DMS153 (cell line): ENCODE measurements at places on chromosomes 2 and 18.

GRCh38 chr2:42792583-42793333 is at the start of gene HAAO:
HAAO (minus strand) TSS chr2:42792583; CDS start chr2:42792536, 47 bp downstream.
- DNase-seq, result no peak

DNA sequence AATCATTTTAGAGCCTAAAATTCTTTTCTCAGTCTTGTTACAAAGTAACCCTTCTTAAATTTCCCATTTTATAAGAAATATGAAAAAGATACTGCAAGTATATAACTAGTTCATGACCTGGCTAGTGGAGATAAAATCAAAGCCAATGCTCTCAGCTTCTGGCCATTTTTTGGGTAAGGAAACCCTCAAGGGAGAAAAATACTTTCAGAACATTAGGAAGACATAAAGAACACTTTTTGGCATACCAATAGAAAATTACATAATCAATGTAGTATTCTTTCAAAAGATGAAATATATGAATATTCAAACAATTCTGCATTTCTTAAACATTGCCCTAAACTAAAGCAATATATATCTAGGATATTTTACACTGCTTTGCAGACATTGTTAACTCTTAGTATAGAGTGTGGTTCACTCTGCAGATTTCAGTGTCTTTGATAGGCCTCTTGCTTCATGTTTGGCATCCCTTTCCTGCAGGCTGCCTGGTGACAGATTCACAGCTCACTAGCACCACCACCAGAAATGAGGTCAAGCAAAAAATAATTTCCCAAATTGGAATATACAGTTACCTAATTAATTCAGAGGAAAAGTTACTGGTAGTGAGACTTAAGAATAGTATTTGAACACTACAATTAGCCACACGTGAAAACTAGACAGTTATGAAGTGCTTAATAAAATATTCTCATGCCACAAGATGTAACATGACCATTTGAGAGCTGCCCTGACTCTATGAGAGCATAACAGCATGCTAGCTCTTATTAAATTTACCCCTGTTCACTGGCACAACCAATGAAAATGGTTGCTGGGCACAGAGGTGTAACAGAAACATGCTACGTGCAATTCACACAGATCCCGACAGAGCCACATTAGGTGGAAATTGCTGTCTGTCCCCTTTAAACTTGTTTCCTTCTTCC is 36.0 kb downstream of the PAIP2B start:
- no peak for DNase-seq

GRCh38 chr2:157900203-157900602 is 24.1 kb upstream of the ACVR1 start:
- DNase-seq, result no peak

GRCh38 chr2:53701221-53701620 is 66.4 kb upstream of the CHAC2 start:
- no peak for DNase-seq

GRCh38 chr2:98515250-98515991 is 70.8 kb downstream of the INPP4A start:
- DNase-seq, result no peak

DNA sequence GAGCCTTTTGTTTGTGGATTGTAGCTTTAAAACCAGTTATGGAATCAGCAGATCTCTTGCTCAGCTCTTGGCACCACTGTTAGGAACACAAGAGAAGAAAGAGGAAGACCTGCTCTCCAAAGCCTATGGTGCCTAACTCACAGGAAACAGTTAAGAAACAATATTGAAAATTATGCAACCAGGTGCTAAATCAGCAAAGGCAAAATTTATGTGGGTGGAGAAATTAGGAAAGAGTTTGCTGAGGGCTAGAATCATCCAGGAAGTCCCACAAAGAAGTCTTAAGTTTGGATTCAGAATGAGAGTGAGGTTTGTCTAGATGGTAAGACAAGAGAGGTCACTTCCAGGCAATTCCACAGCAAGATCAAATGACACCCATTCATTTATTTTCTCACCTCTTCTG is 49.4 kb downstream of the AOX1 start:
- no peak for DNase-seq

GRCh38 chr2:217398860-217399259 is 539.0 kb upstream of the TNP1 start:
- no peak for DNase-seq

DNA sequence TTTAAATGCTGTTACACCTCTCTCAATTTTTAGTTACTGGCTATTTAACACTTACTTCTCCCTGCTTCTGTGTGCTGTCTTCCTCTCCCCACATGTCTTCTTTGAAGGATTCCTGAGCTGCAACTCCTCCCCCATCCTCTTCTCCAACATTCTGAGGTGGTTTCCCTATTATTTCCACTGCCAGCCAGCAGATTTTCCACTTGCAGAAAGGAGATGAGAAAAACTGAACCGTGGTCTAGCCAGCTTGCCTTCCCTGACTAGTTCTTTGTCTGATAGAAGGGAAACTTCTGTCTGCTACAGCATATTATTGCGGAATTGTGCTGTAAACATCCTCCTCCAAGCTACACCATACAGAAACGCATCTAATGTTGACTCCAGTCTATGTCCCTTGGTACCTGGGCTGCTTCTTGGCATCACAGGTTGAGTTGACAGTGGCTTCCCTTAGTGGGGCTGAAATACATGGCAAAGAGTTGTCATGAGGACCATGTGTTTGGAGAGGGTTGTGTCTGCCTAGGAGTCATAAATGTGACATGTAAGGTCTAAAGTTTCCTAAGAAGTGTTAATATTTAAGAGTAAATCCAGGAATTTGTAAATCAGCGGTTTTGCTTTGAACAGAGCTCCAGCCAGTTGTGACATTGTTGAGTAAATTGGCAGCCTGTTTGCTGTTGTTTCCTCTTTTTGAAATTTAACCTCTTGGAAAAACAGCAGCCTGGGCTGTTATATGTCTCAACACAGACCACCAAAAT is 68.3 kb upstream of the RND3 start:
- no peak for DNase-seq

GRCh38 chr2:457262-457661 is 169.4 kb upstream of the ALKAL2 start:
- DNase-seq, result no peak

DNA sequence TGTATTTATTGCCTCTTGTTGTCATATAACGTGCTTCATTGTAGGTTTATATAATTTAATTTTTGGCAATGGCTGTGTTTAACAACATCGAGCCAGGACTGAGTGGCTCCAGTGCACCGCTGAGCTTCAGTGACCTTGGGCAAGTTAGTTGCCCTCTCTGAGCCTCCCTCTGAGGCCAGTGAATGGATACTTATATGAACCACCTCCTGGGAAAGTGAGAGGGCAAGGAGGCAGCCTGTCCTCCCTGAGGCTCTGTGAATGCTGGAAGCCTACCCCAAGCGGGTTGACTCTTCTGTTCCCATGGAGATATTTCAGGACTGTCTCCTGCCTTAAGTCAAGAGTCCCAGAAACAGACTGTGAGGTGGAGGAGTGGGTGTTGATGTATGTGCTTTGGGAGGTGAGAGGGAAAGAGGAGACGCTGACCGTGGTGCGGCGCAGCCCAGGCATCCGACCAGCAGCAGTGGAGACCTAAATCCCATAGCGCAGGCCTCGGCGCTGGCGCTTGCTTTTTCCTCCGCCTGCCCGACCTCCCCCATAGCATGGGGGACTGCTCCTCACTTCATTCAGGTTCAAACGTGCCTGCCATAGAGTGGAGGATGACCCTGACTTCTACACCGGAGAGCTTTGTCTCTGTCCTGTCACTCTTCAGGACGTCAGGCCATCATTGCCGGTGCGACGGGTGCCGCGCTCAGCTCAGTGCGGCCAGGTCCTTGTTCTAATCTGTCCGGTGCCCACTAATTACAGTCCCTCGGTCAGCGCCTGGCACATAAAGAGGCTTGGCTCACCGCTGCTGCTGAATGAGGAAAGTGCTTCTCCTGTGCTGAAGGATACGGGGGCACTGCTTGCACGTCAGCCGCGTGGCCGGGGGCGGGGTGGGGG is 167.3 kb upstream of the HS6ST1 start:
- no peak for DNase-seq

- no peak for DNase-seq
Measured at GRCh38 chr2:8000870-8001269, 681.0 kb upstream of the ID2 start.

GRCh38 chr2:220445429-220446105 is 818.1 kb downstream of the SLC4A3 start:
- no peak for DNase-seq

DNA sequence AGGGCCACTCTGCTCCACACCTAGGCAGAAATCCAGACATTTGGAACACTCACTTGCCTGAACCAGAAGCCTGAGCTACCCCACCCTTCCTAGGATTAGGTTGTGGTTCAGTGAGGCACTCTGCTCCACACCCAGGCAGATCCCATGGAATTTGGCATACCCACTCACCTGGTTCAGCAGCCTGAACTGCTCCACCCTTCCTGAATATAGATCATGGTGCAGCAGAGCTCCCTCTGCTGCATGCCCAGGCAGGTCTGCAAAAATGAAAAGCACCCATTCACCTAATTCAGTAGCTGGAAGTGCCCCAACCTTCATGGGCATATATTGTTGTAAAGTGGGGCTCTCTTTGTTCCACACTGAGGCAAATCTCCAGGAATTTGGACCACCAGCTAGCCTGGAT is 185.1 kb upstream of the CNTNAP5 start:
- DNase-seq, result no peak

GRCh38 chr2:85560812-85561279 is 447 bp downstream of the GGCX start:
- no peak for DNase-seq

DNA sequence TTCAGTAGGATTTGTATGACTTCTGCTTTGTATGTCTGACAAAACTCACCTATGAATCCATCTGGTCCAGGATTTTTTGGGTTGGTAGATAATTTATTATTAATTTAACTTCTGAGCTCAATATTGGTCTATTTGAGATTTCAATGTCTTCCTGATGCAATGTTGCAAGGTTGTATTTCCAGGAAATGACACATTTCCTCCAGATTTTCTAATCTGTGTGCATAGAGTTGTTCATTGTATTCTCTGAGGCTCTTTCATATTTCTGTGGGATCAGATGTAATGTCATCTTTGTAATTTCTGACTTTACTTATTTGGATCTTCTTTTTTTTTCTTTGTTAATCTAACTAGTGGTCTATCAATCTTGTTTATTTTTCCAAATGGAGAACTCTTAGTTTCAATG is 584.7 kb upstream of the SETBP1 start:
- DNase-seq, result no peak

DNA sequence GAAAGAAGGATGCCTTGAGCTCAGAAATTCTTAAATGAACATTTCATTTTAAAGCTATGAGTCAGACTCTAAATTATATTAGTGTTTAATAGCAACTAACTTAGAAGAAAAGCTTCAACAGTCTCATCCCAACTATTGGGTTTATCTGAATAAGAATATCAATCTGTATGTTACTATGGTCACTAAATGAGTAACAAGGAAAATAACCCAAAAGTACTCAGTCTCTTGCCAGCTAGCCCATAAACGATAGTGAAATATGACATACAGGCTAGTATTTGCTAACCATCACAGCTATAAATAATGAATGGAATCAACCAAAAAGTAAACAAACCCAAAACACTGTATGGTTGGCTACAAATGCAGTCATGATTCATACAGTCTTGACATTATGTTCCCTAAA is 174.9 kb downstream of the RAB3GAP1 start:
- no peak for DNase-seq

DNA sequence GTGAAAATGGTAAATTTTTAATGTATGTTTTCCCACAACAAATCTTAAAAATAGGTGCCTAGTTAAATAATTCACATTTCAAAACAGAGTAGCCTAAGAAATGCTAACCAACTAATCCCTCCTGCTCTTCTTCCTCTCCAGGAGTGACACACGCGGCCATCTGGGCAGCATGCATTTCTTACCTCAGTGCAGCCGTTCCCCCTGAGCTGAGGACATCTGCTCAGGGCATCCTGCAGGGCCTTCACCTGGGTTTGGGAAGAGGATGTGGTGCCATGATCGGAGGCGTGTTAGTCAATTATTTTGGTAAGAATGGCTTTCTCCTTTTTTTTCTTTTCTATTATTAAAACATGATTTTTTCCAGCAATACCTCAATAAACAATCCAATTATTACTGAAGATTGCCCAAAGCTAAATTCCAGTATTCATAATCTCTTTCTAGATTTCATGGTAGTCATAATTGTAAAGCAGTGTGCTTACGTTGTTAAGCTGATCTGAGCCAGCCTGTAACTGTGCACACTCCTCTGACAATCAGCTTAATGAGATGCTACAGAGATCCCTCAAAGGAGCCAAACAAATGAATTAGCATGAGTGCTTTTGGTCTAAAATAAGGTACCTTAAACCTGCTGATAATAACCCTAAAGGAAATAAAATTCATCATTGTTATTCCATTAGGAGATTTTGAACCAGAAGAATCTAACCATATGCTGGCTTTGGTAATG is 45.8 kb downstream of the NEMP2 start:
- no peak for DNase-seq

- no peak for DNase-seq
Measured at GRCh38 chr2:47237375-47238334, 82.5 kb upstream of the STPG4 start.

- peak; percentile 13 for DNase-seq
Measured at GRCh38 chr2:1407950-1408675, 5.2 kb upstream of the TPO start.

- DNase-seq, result no peak
Measured at GRCh38 chr18:75307530-75307929, 96.9 kb downstream of the TSHZ1 start.

DNA sequence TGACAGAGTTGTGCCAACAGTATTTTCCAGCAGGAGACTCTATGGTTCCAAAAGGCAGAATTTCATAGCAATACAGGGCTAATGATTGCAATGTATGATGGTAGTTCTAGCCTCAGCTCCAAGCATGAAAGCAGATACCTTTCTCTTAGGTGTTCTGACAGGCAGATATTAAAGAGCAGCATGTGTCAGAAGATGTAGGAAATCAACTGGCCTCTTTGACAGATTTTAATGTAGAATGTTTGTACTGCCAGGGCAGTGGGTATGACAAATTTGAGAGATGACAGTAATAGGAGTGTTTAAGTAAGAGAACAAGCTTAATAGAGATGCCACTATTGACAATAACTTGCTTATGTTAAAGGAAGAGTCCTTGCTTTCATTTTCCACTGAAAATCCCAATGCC is 21.5 kb upstream of the VWC2L start:
- DNase-seq, result no peak

- no peak for DNase-seq
Measured at GRCh38 chr2:3184167-3184566, 193.5 kb downstream of the EIPR1 start.

DNA sequence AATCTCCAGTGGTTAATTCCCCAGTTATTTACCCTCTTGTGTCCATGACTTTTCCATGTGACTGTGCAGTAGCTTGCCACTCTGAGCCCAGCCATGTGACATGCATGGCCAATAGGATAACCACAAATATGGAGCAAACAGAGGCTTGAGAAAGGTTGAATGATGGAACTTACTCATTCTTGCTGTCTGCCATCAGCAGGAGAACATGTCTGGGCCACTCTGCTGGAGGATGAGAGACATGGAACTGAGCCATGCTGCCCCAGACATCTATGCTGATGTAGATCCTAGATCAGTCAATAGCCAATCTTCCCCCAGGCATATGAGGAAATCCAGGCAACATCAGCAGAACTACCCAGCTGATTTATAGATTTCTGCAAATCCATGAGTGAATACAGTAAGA is 992.3 kb upstream of the FANCL start:
- DNase-seq, result no peak

- DNase-seq, result no peak
Measured at GRCh38 chr2:189601043-189601442, 20.5 kb upstream of the SLC40A1 start.

GRCh38 chr2:444937-445884 is 157.3 kb upstream of the ALKAL2 start:
- no peak for DNase-seq
